BE2C (cell line): ENCODE measurements at places on chromosomes 5 and 9.

DNA sequence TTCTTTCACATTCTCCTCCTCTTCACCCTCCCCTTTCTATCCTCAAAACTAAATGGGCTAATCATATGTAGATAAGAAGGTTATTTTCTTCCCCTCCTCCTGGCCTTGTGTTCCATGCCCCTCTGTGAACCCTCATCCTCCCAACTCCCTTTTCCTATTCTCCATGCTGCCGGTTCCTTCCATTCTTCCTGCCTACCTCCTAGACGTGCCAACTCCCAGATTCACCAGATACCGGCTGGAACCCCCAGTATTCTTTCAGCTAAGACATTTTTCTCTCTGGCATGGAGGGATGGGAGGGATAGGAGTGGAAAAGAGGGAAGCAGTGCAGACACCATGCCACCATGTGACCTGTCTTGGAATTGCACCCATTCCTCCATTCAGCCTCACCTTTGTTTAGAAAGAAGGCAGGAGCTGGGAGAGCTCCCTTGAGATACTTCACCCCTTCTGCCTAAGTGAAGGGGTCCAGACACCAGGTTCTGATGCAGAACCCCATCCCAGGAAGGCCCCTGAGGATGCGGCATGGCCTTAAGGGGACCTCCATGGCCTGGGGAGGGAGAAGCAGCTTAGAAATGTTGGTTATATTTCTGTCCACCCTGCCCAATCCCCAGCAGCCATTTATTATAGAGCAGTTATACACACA lies 4.8 kb downstream of the DNAJB5 start:
- peak; percentile 57 for DNase-seq

- no peak for DNase-seq
These were observed 105.8 kb downstream of the DOCK2 start for GRCh38 chr5:169742771-169743296.

DNA sequence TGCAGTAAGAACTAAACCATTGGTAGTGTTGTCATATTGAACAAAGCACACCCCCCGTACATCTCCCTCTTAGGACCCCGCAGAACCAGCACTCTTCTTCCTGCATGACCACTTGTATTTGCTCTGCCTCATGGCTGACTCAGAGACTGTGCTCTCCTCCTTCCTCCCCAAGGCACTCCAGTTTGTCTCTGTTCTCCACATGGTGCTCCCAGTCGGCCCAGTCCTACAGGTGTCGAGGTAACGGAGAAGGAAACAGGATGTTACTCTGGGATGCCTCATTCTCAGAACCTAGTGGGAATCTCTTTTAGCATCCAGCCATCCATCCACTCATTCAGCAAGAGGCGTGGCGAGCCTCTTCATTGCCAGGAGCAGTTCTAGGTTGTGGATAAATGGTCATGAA lies 97.0 kb upstream of the NIPAL4 start:
- no peak for DNase-seq

DNA sequence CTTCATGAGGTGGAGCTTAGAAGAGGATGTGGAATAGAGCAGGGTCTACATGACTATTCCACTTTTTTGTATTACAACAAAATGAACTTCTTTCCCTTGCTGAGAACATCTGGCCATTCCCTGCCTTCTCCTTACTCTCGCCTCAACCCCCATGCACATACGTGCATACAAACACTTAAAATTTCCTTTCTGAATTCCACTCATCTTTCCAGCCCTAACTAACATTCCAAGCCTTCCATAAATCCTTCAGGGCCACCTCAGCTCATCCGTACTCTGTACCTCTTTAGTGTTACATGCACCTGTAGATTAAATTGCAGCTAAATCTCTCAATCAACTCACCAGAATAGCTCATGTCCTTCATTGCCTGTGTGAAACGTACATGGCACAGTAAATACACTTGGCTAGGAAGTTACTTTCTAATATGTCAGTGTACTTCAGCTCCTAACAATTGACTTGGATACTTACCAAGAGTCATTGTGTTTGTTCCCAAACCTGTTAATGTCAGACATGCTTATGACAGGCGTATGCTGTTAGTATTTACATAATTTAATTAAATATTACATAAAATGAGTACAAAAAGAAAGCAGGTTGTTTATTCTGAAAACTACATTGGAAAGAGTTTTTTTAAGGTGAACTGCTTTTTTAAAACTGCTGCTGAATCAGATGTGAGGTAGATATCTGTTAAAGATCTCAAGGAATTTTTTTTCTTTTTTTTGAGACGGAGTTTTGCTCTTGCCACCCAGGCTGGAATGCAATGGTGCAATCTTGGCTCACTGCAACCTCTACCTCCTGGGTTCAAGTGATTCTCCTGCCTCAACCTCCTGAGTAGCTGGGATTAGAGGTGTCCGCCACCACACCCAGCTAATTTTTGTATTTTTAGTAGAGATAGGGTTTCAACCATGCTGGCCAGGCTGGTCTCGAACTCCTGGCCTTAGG lies 55.7 kb downstream of the GLIS3 start:
- DNase-seq = no peak

DNA sequence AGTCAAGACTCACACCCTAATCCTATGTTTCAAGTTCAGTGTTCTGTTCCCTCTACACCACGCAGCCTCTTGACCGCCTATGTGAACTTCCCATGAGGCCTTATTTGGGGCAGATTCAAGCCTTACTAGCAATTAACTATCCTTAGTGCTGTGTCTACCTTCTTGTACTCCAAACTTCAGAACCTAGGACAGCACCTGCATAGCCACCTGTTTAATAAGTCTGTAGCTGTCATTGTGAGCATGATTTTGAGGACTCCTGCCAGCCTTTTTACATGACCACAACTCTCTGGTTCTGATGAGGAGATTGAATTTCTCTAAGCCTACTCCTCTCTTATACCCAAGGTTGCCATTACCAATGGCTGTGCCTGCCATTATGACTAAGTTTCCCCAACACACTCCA lies 50.8 kb upstream of the PCSK1 start:
- no peak for DNase-seq

GRCh38 chr9:72907421-72907820 lies 45.4 kb downstream of the ALDH1A1 start:
- DNase-seq = no peak

DNA sequence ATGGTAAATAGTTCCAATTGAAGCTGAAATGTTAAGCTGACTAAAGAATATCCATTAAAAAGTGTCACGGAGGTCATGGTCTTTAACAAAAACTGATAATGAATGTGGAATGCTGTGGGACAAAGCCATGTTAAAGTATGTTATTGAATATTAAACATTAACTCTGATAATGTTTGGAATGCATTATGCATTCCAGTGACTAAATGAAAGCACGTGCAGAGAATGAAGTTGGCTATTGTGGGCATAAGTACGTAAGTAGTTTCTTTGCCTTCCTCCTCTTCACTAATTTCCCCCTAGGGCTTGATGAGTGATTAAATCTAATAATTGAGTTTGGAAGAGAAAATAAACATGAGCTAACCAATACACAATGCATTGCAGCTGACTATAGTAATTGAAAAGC lies 640.4 kb upstream of the CDH10 start:
- no peak for DNase-seq

- no peak for DNase-seq
These were observed 84.4 kb upstream of the RARS1 start for GRCh38 chr5:168401880-168402279.

DNA sequence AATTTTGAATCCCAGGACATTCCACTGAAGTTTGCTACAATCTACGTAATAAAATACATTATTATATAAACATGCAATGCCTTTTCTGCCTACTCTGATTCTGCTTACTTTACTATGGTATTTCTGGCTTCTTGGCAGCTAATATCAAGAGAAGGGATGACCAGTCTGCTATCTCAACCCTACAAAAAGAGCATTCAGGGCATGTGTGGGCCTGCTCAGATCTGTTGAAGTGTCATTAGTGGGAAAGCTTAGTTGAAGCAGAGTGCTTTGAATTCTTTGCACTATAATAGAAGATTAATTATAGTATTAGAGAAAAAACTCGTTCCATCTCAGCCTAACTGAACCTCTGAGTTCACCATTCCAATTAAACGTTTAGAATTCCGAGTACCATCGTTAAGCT lies 339.5 kb upstream of the ISL1 start:
- no peak for DNase-seq

DNA sequence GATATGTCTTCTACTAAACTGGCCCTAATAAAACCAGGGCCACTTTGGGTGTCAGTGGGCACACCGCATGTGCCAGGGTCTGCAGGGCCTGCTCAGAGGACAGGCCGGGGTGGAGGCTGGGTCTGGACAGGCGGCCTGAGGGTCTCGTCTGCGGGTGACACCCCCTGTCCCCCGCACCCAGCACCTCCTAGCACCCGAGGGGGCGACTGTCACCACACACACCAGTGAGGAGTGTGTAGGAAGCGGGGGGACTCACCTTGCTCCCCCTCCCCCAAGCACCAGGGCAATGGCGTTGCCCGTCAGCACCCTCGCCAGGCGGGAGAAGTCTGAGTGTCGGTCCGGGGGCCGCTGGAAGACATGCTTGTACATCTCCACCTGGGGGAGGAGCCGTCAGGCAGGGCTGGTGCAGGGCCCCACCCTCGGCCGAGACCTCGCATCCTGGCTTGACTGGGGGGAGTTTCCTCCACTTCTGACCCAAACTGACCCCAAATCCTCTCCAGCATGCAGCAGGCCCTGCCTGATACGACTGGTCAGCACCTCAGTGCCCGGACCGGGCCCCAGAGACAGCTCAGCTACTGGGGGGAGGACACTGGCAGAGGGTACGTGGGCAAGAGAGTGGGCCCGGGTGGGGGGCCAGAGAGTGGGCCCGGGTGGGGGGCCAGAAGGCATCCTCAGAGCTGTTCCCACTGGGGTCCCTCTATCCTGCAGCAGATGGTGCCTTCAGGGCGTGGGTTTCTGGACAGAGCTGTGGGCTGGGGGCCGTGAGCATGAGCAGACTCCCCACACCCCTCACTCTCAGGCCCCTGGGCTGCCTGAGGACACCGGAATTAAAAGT lies 18.9 kb upstream of the NSMF start:
- peak; percentile 9 for DNase-seq

DNA sequence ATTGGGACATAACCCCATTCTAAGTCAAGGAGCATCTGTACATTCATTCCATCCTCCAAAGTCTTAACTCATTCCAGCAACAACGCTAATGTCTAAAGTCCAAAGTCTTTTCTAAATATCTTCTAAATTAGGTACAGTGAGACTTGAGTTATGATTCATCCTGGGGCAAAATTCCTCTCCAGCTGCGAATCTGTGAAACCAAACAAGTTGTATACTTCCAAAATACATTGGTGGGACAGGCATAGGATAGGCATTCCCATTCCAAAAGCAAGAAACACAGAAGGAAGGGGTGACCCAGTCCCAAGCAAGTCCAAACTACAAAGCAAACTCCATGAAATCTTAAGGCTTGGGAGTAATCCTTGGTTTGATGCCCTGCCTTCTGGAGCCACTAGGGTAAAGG lies 97.6 kb upstream of the FANCC start:
- no peak for DNase-seq

DNA sequence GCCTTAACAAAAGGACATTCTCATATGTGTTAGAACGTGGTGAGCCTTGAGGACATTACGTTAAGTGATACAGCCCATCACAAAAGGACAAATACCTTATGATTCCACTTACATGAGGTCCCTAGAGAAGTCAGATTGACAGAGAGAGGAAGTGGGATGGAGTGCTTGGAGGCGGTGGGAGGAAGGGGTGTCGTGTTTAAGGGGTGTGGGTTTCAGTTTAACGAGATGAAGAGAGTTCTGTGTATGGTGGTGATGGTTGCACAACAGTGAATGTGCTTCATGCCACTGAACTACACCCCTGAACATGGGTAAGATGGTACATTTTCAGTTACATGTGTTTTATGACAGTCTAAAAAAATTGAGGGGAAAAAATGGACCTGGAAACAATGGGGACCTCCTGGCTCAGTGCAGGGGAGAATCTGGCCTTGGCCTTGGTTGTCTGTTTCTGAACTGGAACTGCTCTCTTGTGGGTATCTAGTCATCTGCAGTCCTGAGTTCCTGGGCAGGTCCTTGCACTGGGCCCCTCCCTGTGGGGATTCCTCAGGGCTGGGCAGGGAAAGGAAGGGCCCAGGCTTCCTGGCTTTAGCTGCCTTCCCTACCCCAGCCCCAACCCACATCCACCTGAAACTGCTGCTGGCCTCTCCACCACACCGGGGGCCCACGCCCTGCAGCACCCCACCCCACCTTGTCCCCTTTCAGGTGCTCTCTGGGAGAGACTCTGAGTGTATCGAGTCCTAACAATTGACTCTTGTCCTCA lies 17.8 kb downstream of the LRRC8A start:
- no peak for DNase-seq

DNA sequence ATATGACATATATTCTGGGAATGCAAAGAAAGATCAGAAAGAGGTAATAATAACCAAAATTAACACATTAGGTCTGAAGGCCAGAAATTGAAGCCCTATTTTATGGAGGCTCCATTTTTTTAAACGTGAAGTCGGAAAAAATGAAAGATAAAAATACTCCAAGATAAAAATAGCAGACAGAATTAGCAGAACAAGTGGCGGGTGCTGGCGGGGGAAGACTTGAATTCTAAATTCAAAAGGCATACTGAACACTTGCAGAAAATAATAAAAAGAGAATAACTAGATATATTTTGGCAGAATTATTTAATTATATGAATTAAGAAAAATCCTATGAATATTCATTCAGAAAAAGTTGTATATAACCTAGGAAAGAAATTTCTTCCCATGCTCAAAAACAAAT lies 543.7 kb upstream of the ACO1 start:
- DNase-seq = no peak

DNA sequence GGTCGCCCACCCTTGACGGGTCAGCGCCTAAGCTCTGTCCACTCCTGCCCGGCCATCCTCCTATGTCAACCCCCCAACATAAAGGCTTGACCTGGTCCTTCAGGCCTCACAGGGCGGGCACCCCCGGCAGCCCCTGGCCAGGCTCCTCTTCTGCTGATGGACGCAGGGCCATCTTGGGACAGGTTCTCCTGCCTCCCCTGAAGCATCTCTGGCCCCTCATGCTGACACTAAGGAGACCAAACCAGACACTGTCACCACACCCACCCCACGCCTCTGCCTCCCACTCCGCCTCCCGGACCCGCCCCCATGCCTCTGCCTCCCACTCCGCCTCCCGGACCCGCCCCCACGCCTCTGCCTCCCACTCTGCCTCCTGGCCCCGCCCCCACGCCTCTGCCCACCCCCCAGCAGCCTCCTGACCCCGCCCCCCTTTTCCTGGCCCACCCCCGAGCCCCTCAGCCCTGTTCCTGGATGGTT lies 6.8 kb downstream of the OBP2A start:
- DNase-seq = peak; percentile 48

- no peak for DNase-seq
These were observed 5.3 kb downstream of the LHX3 start for GRCh38 chr9:136199391-136200288.
